ENCODE measurements at places on chromosomes 6 and 20. TPM values are rescaled to one million over a fixed set of nuclear protein-coding genes. Genes with fewer than 3 reads are reported as not detected.

DNA sequence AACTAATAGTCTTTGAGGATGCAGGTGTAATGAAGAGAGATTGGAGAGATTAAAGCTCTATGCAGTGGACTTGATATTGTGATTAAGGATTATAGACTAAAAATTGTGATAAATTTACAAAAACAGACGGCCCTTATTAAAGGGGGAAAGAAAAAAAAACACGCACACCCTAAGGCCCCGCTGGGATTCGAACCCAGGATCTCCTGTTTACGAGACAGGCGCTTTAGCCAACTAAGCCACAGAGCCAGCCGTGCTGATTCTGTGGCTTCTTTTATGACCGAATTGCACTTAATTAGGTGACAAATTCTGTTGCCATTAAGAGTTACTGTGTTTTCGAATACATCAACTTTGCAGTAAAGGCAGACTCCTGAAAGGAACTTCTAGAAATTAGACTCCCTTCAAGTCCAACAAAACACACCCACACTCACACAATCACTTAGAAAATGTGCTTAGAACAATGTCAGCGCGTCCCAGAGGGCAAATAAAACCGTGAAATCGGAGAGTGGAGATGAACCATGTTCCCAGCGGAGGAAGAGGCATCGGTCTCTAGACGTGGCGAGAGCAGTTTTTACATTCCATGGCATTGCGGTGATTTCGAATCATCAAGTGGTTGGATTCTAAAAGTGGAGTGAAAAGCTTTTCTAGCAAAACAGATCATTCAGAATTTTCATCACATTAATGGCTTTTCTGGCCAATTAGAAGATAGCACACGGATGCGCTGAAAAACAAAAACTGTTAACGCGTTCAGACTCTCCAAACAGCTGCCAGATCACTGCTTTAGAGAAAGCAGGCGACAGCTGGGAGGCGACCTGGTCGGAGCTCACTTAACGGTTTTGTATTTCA lies 122.6 kb downstream of the GPX5 start:
- peak; percentile 73 for DNase-seq
- H3K36me3 ChIP-seq: no peaks in the 10 kb centered on the region
- no peak overlapping the region for H3K27ac ChIP-seq
- H3K4me1 ChIP-seq: no peaks in the 10 kb centered on the region
- H3K4me3 ChIP-seq: peak overlapping the region; percentile 97
- H3K27me3 ChIP-seq: no peaks in the 10 kb centered on the region

- H3K27ac ChIP-seq: no peak overlapping the region
- no peaks in the 10 kb centered on the region for H3K27me3 ChIP-seq
- DNase-seq: no peak
- no peak overlapping the region for H3K4me3 ChIP-seq
- H3K36me3 ChIP-seq: no peaks in the 10 kb centered on the region
- H3K4me1 ChIP-seq: peaks cover 3% of the 10 kb centered on the region
Measured at GRCh38 chr6:47665112-47665511, 33.3 kb upstream of the ADGRF4 start.

GRCh38 chr6:43013097-43013842 lies 476 bp downstream of the MEA1 start:
- peaks cover 2% of the 10 kb centered on the region for H3K4me1 ChIP-seq
- H3K36me3 ChIP-seq: peaks cover 28% of the 10 kb centered on the region
- no peak overlapping the region for H3K27ac ChIP-seq
- peak overlapping the region; percentile 97 for H3K4me3 ChIP-seq
- H3K27me3 ChIP-seq: no peaks in the 10 kb centered on the region
- no peak for DNase-seq

DNA sequence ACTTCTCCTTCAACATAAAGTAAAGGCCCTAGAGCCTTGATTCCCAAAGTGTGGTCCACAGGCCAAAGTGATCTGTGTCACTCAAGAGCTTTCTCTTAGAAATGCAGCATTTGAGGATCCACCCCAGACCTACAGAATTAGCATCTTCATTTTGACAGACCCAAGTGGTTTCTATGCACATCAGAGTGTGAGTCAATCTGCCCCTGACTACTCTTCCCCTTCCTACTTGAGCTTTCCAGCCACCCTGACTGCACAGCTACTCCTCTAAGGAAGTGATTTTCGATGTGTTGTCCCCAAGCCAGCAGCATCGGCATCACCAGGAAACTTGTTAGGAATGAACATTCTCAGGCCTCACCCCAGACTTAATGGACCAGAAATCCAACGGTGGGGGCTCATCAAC lies 2.6 kb downstream of the MEP1A start:
- no peaks in the 10 kb centered on the region for H3K27me3 ChIP-seq
- H3K27ac ChIP-seq: no peak overlapping the region
- no peaks in the 10 kb centered on the region for H3K4me1 ChIP-seq
- no peaks in the 10 kb centered on the region for H3K36me3 ChIP-seq
- no peak for DNase-seq

GRCh38 chr6:148289153-148289552 lies 53.5 kb upstream of the SASH1 start:
- H3K4me3 ChIP-seq: no peak overlapping the region
- H3K4me1 ChIP-seq: no peaks in the 10 kb centered on the region
- no peaks in the 10 kb centered on the region for H3K27me3 ChIP-seq
- H3K27ac ChIP-seq: no peak overlapping the region

DNA sequence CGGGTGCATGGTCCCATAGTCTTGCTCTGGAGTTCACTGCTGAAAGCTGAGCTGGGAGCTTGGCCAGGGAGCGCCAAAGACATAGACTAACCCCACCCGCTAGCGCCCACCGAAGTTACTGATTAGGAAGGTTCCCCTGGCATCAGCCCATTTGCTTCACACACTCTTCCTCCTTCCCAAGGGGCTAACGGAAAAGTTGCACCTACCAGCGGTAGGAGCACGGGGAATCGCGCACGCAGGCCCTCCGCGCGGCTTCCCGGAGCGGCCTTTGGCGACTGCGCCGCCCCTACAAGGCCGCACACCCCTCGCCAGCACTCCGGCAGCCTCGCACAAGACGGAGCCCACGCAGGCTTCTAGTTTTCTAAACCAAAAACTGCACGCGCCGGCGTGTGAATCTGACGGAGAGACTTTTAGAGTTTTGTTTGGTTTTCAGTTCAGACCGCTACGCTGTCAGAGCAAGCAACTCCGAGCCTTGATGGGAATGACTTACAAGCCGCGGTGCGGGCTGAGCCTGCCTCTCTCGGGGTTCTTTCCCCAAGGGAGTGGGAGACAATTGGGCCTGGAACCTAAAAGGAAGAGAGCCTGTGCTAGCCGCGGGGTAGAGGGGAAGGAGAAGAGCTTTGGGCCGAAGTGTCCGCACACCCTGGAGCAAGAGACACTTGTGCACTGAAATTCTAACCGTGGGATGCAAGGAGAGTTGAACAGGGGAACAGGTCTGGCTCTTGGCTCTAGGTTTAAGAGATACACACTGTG lies 891 bp upstream of the POU3F2 start:
- H3K4me1 ChIP-seq: peaks cover 10% of the 10 kb centered on the region
- peak overlapping the region; percentile 71 for H3K4me3 ChIP-seq

- no peaks in the 10 kb centered on the region for H3K36me3 ChIP-seq
- H3K27me3 ChIP-seq: peaks cover 5% of the 10 kb centered on the region
- DNase-seq: peak; percentile 97
Measured at GRCh38 chr20:19757487-19758132, 448 bp upstream of the RIN2 start.

DNA sequence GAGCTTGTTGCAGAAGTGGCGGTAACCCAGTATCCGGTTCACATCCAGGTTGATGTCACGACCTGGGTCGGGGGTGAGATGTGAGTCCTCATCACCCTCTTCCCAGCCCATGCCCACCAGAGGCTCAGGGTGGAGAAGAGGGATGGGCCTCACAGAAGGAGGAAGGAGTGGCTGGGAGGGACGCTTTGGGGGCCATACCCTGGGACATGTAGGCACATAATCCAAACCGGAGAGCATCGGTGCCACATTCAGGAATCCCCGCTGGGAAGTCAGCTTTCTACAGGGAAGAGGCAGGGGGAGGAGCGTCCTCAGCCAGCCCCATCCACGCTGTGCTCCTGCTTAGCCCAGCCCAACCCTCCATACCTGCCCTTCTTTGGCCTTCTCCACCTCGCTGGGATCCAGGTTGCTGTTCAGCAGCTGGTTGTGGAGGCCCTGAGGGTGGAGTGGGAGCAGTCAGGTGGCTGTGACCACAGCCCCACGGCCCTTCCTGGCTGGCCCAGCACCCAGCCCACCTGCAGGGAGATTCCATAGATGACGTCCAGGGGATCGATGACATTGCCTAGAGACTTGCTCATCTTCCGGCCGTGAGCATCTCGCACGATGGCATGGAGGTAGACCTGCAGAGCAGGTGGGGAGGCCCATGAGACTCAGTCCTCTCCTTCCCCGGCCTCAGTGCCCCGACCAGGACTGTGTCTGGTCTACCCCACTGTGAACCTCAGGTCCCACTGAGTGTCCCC lies 3.5 kb upstream of the VWA7 start:
- peaks cover 58% of the 10 kb centered on the region for H3K36me3 ChIP-seq
- no peak overlapping the region for H3K27ac ChIP-seq
- H3K27me3 ChIP-seq: no peaks in the 10 kb centered on the region
- H3K4me1 ChIP-seq: no peaks in the 10 kb centered on the region

- H3K4me1 ChIP-seq: no peaks in the 10 kb centered on the region
- no peak overlapping the region for H3K27ac ChIP-seq
- no peaks in the 10 kb centered on the region for H3K36me3 ChIP-seq
- H3K4me3 ChIP-seq: no peak overlapping the region
- H3K27me3 ChIP-seq: no peaks in the 10 kb centered on the region
Measured at GRCh38 chr20:58086763-58087561, 141.5 kb downstream of the ANKRD60 start.

- no peak overlapping the region for H3K27ac ChIP-seq
- no peaks in the 10 kb centered on the region for H3K4me1 ChIP-seq
- no peak overlapping the region for H3K4me3 ChIP-seq
- H3K36me3 ChIP-seq: peaks cover 10% of the 10 kb centered on the region
Measured at GRCh38 chr6:27861861-27862260, 50.3 kb downstream of the OR2B2 start.

DNA sequence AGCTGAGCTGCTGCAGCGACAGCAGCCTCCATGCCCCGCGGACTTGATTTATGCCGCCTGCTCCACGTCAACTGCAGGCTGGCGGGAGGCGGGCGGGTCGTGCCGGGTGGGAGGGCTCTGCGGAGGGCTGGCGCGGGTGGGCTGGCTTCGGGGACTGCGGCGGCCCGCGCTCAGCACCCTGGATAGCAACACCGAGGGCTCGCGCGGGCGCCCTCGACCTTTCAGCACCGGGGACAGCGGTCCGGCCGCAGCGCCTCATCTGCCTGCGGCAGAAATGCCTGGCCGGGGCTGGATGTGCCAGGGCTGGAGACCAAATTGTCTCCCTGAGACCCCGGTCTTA lies 792 bp downstream of the SNAP25 start:
- DNase-seq: peak; percentile 78
- no peak overlapping the region for H3K27ac ChIP-seq
- 0 out of 2 replicates have a peak, but pooled peaks cover 2% of the 10 kb centered on the region for H3K4me1 ChIP-seq
- H3K4me3 ChIP-seq: peak overlapping the region; percentile 75

GRCh38 chr6:149212206-149212605 lies 105.3 kb upstream of the TAB2 start:
- no peak overlapping the region for H3K4me3 ChIP-seq
- no peak for DNase-seq
- peaks cover 4% of the 10 kb centered on the region for H3K4me1 ChIP-seq
- no peaks in the 10 kb centered on the region for H3K36me3 ChIP-seq
- no peak overlapping the region for H3K27ac ChIP-seq

- H3K4me3 ChIP-seq: no peak overlapping the region
- peaks cover 4% of the 10 kb centered on the region for H3K4me1 ChIP-seq
- no peak for DNase-seq
- H3K36me3 ChIP-seq: peaks cover 43% of the 10 kb centered on the region
- H3K27me3 ChIP-seq: no peaks in the 10 kb centered on the region
- no peak overlapping the region for H3K27ac ChIP-seq
Measured at GRCh38 chr6:161228921-161229591, 44.8 kb downstream of the AGPAT4 start.

- H3K36me3 ChIP-seq: no peaks in the 10 kb centered on the region
- H3K4me1 ChIP-seq: no peaks in the 10 kb centered on the region
- no peaks in the 10 kb centered on the region for H3K27me3 ChIP-seq
- no peak for DNase-seq
- H3K27ac ChIP-seq: no peak overlapping the region
Measured at GRCh38 chr6:133632206-133632605, 256.7 kb upstream of the TCF21 start.

DNA sequence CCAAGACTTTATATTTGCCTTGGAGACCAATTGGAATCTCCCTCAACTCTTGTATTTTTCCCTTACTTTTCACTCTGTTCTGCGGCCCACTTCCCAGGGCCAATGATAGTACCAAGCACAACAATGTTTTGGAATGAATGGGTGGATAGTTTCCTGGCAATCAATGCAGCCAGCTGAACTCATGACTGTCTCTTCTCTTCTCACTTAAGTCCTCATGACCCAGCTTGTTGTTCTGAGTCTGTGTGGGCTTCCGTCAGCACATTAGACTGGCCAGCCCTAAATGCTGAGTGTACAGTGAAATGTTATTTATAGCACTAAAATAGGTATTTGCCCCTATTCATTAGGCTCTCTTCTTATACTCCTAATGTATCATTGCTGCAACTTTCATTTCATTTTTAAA lies 5.6 kb upstream of the MBOAT1 start:
- no peaks in the 10 kb centered on the region for H3K36me3 ChIP-seq
- H3K4me1 ChIP-seq: no peaks in the 10 kb centered on the region
- no peaks in the 10 kb centered on the region for H3K27me3 ChIP-seq
- no peak overlapping the region for H3K4me3 ChIP-seq
- H3K27ac ChIP-seq: no peak overlapping the region
- DNase-seq: no peak

GRCh38 chr20:16955971-16956370 lies 207.8 kb downstream of the OTOR start:
- H3K36me3 ChIP-seq: peaks cover 9% of the 10 kb centered on the region
- DNase-seq: peak; percentile 37
- H3K4me3 ChIP-seq: no peak overlapping the region
- H3K4me1 ChIP-seq: peaks cover 3% of the 10 kb centered on the region
- H3K27me3 ChIP-seq: no peaks in the 10 kb centered on the region
- H3K27ac ChIP-seq: no peak overlapping the region

- DNase-seq: no peak
- H3K27ac ChIP-seq: no peak overlapping the region
- H3K4me3 ChIP-seq: peak overlapping the region; percentile 79
- peaks cover 95% of the 10 kb centered on the region for H3K27me3 ChIP-seq
- H3K36me3 ChIP-seq: peaks cover 3% of the 10 kb centered on the region
Measured at GRCh38 chr20:22578221-22579118, 5.9 kb downstream of the FOXA2 start.

DNA sequence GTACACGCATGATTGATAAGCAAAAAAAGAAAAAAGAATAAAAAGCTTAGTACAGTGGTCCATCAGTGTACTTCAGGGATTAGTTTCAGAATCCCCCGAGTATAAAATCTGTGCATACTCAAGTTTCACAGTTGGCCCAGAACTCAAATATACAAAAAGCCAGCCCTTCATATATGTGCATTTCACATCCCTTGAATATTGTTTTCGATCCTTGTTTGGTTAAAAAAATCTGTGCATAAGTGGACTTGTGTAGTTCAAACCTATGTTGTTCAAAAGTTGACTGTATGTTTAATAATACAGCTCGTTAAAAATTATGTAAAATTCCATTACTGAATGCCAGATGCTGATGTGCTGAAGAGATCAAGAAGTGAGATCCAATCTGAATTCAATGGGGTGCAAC lies 54.2 kb downstream of the LHFPL5 start:
- no peaks in the 10 kb centered on the region for H3K4me1 ChIP-seq
- H3K27ac ChIP-seq: no peak overlapping the region
- H3K36me3 ChIP-seq: peaks cover 50% of the 10 kb centered on the region
- H3K4me3 ChIP-seq: no peak overlapping the region

SGK2 gene
- not detected for total RNA-seq

MATN4 gene
- total RNA-seq: 0.11 TPM

BNIP5 gene
- total RNA-seq: not detected

GRM1 gene
- 0.07 TPM for total RNA-seq

WFDC5 gene
- total RNA-seq: not detected

SLC22A2 gene
- 0.86 TPM for total RNA-seq

PSORS1C1 gene
- 0.48 TPM for total RNA-seq

TFAP2D gene
- not detected for total RNA-seq

NFATC2 gene
- total RNA-seq: 0.61 TPM

Measured in H9 (cell line).